ENCODE measurements at places on chromosomes 12 and 14. TPM values are rescaled to one million over a fixed set of nuclear protein-coding genes. Genes with fewer than 3 reads are reported as not detected.

The OR6C1 gene
- total RNA-seq: not detected

The CDK17 gene
- total RNA-seq: 67.4 TPM

The RD3L gene
- total RNA-seq: not detected

The SSTR1 gene
- total RNA-seq: not detected

The AMIGO2 gene
- 13.1 TPM for total RNA-seq

The GRIP1 gene
- total RNA-seq: 3.3 TPM
